RCC 7860 (cell line): ENCODE measurements at places on chromosomes 5 and 9.

- no peak for DNase-seq
Measured at GRCh38 chr5:10828241-10828640, 67.2 kb upstream of the DAP start.

DNA sequence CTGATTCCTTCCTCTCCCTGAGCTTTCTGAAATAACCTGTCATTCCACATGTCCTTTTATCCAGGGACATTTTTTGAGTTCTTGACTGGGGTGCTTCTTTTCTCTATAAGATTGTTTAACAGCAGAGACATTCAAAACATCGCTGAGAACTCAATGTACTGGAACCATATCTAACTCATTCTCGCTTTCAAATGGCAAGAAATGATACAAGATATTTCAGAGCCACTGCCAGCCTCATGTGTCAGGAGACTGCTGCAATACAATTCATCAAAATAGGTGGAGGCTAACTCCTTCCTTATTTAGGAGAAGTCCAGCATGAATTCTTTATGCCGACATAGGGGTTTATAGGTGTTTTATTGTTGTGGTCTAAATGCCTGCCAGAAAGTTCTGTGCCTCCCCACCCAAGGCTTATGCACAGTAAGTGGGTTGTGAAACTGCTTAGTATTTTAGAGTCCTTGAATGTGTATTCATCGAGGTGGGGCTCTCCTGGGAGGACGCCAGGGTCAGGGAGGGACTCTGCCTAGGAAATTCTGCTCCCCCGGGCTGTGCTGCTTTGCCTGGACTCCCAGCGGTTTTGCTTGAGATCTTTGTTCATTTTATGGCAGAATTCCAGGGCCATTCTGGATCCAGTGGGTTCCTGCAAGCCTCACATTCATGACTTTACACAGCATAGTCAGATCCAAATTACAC is 53.9 kb downstream of the ZNF474 start:
- peak; percentile 84 for DNase-seq

DNA sequence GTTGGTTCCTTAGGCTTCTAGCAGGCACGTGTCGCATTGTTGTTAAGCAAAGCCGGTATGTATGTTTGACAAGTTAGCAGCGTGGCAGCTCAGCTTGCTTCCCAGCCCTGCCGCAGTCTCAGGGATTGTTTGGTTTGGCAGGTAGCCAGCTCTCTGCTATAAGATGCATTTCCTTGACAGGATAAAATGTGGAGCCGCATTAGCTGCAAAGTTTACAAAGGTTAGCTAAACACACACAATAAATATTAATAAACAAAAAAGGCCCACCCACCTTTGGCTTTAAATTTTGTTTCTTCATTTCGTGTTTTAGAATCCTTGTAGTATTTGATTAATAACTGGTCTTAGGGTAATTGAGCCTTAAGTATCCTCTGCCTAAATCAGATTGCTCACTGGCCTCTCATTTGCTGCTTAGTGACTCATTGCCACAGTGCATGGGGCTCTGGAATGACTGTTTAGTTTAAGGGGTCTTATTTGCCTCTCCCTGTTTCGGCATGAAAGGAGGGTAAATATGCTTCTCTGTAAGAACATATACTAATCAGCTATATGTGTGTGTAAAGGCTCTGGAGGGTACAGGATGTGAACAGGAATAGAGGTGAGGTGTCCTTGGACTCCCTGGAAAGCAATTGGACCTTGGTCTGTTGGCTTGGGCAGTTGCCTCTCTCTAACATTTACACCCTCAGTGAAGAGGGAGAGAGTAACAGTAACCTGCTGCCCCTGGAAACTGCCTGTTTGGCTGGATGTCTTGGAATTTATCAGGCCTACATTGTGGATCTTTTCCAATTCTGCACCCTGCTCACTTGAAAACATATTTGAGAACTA is 122.0 kb downstream of the GDNF start:
- peak; percentile 94 for DNase-seq

- DNase-seq = peak; percentile 70
Measured at GRCh38 chr9:2620919-2621721, 467 bp upstream of the VLDLR start.

DNA sequence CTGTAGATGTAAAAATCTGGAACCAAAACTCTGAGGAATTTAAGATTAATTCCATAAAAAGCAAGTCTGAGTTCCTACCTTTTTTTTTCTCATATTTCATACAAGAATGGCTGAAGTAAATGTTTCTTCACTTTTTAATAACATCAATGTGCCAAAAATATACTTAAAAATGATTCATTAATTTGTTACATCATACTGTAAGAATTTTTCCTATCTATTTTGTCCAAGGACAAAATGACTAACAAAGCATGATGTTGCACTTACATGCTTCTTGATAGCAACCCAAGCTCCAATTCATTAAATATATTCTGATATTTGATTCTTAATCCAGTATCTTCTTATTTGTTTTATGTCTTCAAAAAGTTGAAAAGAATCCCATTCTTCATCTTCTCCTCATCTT is 988.3 kb downstream of the TLE1 start:
- DNase-seq = no peak

GRCh38 chr9:107895501-107896001 is 406.0 kb upstream of the KLF4 start:
- no peak for DNase-seq

DNA sequence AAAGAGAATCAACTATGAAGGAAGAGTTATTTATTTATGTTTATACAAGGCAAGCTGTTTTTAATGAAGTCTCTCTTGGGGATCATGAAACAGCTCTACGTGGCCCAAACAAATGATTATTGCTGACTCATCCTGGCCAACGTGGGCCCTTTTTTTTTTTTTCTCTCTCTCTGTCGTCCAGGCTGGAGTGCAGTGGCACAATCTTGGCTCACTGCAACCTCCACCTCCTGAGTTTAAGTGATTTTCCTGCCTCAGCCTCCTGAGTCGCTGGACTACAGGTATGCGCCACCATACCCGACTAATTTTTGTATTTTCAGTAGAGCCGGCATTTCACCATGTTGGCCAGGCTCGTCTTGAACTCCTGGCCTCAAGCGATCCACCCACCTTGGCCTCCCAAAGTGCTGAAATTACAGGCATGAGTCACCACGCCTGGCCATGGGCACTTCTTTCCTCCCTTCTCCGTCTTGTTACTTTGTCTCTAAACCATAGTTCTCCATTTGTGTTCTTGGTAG is 98.3 kb downstream of the BASP1 start:
- no peak for DNase-seq

DNA sequence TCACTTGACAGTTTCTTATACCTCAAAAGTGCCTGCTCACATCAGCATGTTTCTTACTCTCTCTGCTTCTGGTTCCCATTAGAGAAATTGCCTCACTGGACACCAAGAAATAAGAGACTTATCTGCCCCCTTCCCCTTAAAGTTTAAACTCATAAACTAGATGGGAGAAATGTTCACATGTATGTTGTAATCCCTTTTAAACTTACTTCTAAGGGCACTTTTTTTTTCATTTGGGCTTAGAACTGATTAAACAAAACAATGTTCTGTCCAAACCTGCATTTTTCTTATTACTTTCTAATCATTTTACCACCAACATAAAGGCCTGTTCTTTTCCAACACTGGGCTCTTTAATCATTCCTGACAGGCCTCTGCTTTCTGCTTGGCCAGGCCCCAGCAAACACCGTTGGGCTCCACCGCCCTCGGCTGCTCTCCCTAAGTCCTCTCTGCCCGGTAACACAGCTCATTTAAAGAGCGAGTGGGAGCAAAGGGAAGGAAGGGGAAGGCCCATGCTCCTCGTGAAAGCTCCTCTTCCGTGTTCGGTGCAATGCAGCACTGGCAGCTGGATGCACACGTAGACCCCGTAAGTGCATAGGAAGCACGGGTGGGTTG is 53.4 kb downstream of the ROR2 start:
- peak; percentile 34 for DNase-seq

GRCh38 chr9:117363006-117363405 is 51.9 kb downstream of the ASTN2 start:
- DNase-seq = no peak
